ENCODE measurements at places on chromosomes 3 and 15.
A peak's percentile ranks its signal among the peaks of the same experiment; 100 is the strongest.

- no peak for DNase-seq
Measured at GRCh38 chr3:164235289-164236028, 842.8 kb downstream of the SI start.

GRCh38 chr15:80498652-80499051 is 94.5 kb downstream of the ARNT2 start:
- DNase-seq: no peak

DNA sequence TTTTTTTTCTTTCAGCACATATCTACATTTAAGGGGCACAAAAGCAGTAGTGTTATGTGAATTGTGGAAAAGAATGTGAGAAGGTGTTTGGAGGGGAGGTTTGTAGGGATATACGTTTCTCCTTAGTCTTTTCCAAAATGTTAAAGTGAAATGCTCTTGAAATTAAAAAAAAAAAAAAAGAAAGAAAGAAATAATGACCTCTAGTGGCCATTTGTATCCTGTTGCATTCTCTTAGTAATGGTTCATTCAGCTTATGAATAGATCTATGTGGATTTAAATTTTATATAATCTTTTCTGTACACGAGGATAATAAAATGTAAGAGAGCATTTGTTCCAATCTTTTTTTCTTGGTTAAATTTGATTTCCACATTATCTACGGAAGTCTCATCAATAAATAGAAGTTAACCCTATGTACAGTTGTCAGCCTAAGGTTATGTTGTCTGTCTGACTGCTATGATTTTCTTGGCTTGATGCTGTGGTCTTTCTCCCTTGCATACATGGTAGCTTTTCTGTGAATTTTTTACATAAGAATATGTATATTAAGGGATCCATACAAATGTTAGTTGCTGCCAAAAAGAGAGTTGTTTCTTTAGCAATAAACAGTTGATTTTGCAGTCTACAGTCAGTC is 1.7 kb downstream of the P2RY13 start:
- peak; percentile 18 for DNase-seq

- no peak for DNase-seq
Measured at GRCh38 chr15:61169275-61169903, 59.7 kb downstream of the RORA start.

DNA sequence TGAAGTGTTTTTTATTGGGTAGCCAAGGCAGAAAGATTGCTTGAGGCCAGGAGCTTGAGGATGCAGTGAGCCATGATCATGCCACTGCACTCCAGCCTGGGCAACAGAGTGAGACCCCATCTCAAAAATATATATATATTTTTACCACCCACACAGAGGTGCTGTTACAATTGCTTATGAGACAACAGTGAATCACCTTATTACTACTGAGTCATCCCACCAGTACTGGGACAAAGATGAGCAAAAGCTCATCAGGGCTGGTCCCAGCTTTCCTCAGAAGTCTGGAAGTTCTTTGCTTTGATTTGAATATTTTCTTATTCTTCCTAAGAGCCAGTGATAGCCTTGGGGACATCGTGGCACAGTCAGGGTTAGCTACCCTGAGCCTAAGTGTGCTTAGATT is 207.7 kb downstream of the SOX2 start:
- DNase-seq: peak; percentile 14

- no peak for DNase-seq
Measured at GRCh38 chr3:129017484-129017899, 16.4 kb downstream of the EFCC1 start.

DNA sequence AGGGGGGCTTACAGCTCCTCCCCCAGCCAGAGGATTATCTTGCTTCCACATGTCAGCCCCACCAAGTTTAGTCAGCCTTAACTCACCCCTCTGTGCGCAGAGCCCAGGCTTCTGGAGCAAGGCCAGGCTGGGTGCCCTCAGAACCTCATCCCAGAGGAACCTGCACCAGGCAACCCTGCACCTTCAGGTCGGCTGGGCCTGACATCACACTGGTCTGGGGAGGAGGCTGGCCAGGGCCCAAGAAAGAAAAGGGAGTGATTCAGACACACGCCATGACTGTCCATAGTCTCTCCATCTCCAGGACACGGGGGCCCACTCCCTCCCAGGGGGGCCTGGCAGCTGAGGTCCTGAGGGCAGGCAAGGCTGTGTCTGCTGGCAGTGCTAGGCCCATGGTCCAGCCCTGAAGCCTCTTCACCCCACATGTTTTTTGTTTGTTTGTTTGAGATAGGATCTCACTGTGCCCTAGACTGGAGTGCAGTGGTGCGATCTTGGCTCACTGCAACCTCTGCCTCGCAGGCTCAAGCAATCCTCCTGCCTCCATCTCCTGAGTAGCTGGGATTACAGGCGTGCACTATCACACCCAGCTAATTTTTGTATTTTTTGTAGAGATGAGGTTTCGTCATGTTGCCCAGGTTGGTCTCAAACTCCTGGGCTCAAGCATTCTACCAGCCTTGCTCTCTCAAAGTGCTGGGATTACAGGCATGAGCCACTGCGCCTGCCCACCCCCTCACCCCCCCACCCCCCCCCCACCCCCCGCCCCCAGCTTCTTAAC is 11.1 kb downstream of the TNK2 start:
- DNase-seq: peak; percentile 30

DNA sequence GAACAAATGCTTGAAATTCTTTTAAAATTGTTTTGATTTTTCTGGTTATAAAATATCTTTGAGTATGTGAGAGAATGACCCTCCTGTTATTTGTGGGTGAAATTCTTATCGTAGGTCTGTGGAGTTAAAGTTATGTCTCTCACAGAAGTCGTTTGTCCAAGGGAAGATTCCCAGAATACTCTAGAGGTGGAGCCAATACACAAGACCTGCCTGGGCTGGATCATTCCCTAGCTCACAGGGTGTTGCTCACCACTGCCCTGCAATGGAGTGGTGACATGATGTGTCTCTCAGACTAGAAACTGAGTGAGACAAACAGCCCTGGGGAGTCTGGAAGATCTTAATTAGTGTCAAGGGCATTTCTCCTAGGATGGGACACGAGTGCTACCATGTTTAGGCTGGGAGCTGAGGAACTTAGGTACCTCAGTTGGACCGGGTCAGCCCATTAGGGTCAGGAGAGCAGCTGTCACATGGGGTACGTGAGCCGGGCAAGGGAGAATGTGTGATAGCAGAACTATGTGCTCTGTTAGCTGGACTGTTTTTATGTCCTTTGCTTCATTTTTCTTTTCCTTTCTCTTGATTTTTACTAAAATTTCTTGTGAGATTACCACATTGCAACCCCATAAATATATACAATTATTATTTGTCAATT is 53.6 kb upstream of the MYO5C start:
- DNase-seq: no peak

DNA sequence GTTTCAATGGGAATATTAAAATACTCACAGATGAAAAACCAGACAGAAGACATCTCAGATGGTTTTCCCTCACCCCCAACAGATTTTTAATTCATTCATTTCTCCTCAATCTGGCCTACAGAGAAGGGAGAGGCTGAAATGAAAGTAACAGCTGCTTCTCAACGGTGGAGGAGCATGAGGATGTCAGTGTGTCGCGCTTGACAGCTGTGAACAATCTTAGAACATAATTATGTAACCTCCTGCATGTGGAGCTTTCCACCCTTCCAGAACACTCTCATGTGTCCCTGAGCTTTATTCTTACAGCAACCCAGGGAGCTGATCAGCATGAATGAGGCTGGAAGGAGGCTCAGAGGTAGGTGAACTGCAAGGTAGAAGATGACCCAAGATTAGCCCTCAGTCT is 52.7 kb downstream of the MB21D2 start:
- no peak for DNase-seq

DNA sequence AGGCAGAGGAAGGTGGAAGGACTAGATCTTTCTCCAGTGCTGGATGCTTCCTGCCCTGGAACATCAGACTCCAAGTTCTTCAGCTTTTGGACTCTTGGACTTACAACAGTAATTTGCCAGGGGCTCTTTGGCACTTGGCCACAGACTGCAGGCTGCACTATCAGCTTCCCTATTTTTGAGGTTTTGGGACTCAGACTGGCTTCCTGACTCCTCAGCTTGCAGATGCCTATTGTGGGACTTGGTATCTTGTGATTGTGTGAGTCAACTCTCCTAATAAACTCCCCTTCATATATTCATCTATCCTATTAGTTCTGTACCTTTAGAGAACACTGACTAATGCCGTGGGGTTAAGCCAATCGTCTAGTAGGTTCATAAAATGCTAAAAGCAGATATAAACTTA is 8.8 kb upstream of the B3GNT5 start:
- no peak for DNase-seq

- no peak for DNase-seq
Measured at GRCh38 chr3:32751377-32751776, 66.4 kb downstream of the CNOT10 start.

GRCh38 chr3:24714436-24714835 is 219.8 kb upstream of the THRB start:
- no peak for DNase-seq

DNA sequence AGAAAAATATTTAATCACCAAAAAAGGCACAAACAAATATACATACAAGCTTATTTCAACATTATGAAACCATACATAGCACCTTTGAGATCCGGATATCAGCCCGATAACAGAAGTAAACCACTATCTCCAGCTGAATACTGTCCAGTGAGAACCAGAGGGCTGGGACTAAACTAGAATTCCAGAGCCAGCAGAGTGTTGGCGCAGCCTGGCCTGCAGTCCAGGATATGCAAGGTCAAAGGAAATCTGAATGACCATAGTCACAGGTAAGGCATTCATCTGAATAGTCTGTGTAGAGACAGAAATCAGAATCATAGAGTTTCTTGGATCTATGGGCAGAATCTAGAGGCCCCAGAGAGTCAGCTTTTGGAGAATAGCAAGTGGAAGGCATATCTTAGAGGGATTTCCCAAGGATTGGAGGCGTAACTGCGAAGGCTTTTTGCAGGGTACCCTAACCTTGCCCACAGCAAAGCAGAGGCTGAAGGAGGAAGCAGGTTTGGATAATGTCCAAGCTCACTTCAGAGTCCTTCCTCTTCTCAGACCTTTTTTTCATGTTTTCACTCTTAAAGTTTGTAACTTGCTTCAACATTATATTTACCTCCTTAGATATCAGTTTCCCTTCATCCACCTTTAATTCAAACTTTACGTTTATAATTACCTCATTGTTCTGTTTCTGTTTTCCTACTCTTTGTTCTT is 32.5 kb upstream of the TP63 start:
- no peak for DNase-seq

DNA sequence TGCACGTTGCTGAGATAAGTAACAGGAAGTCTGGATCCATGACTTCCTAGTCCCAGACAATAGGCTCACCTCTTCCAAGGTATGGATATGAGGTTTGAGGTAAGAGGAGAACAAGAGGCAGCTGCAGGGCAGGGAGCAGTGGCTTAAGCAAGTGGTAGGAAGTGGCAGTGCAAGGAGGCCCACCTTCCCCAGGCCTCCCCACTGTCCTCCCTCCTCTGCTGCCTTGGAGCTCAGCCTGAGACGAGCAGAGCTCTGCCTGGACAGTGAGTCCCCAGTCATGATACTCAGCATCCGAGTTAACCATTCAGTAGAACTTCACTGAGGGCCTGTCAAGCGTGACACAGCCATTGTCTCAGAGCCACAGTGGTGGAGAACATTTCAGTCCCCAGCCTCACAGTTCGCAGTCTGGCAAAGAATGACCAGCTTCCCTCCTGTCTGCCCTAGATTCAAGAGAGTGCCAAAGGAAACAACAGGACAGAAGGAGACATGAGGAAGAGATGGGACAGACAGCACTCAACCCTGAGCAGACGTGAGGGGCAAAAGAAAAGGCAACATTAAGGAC is 41.4 kb upstream of the BOC start:
- DNase-seq: no peak

DNA sequence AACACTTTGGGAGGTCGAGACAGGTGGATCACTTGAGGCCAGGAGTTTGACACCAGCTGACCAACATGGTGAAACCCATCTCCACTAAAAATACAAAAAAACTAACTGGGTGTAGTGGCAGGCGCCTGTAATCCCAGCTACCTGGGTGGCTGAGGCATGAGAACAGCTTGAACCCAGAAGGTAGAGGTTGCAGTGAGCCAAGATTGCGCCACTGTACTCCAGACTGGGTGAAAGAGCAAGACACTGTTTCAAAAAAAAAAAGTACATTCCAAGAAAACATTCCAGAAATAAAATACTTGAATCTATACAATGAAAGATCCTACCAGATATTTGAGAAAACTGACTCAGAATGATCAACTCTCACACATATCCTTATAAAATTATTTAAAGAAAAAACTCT is 30.4 kb downstream of the TFDP2 start:
- DNase-seq: no peak

GRCh38 chr3:126005951-126006350 is 37.0 kb downstream of the ROPN1B start:
- no peak for DNase-seq

GRCh38 chr3:196232154-196232881 is 16.0 kb downstream of the SLC51A start:
- DNase-seq: no peak

- DNase-seq: no peak
Measured at GRCh38 chr15:27461181-27461580, 490.2 kb downstream of the GABRG3 start.

GRCh38 chr3:64743156-64743886 is 55.5 kb upstream of the ADAMTS9 start:
- no peak for DNase-seq

GRCh38 chr15:52338058-52338457 is 42.5 kb upstream of the MYO5C start:
- DNase-seq: no peak

DNA sequence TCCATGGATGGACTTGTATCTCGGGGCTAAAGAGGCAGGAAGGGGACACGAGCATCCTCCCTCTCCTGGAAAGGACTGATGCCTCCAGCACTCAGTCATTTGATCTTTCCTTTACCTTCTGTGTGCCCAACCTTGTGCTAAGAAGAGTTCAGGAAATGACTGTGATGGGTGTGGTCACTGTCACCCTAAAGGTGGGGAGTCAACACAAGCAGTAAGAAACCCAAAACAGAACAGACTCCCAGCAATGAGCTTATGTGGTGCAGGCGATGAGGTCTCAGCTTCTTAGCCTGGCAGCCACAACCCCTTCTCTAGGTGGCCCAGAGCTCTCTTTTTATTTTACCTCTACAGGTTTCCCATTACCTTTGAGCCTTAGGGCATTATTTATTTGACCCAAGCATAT is 3.8 kb downstream of the MPI start:
- DNase-seq: no peak

GRCh38 chr3:169112153-169112892 is 551.2 kb downstream of the MECOM start:
- DNase-seq: no peak

- no peak for DNase-seq
Measured at GRCh38 chr3:11924518-11924917, 77.8 kb upstream of the TAMM41 start.

GRCh38 chr3:64456674-64457073 is 231.1 kb downstream of the ADAMTS9 start:
- DNase-seq: no peak

DNA sequence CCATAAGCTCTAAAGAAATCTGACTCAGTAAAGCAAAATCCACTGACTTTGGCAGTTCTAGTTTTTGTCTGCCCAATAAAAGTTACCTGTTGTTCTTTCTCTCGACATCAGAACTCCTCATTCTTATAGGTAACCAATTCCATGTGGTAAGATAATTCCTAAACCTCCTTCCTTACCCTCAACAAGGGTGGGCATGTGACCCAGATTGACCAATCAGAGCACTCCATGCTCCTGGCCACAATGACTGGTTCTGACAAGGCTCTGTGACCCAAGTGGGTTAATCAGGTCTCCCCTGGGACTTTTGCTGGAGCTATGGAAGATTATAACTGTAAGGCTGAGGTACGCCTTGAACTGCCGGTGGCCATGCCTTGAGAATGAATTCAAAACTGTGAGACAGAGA is 31.7 kb downstream of the LINS1 start:
- DNase-seq: peak; percentile 27

All from A549 (cell line).